ENCODE measurements at places on chromosomes 12 and 14. TPM values are rescaled to one million over a fixed set of nuclear protein-coding genes. Genes with fewer than 3 reads are reported as not detected.

Gene CD4
- total RNA-seq = not detected

Gene GLIPR1L1
- not detected for total RNA-seq

Gene PTCSC3
- not detected for total RNA-seq

Gene BRAP
- total RNA-seq = 12.1 TPM

Gene TMBIM6
- total RNA-seq = 491 TPM

Gene DEPDC4
- 1.2 TPM for total RNA-seq

Gene NPFF
- total RNA-seq = 0.19 TPM

Gene KRT85
- 0.05 TPM for total RNA-seq

Gene BMAL2
- 17.4 TPM for total RNA-seq

Gene TAS2R20
- total RNA-seq = not detected

Gene CMA1
- total RNA-seq = not detected

Gene PPP1R36
- total RNA-seq = 0.19 TPM

Gene VRTN
- 0.02 TPM for total RNA-seq

Gene TCL1B
- not detected for total RNA-seq

Gene DAO
- not detected for total RNA-seq
